ENCODE measurements at places on chromosomes 7 and 10.

GRCh38 chr7:44431091-44431608 is 59.3 kb downstream of the NUDCD3 start:
- DNase-seq: no peak

- no peak for DNase-seq
Observed at GRCh38 chr10:51709324-51709972, 10.1 kb upstream of the CSTF2T start.

GRCh38 chr7:136874393-136875032 is 6.1 kb downstream of the CHRM2 start:
- no peak for DNase-seq

GRCh38 chr7:133052401-133052756 is 29.5 kb downstream of the CHCHD3 start:
- no peak for DNase-seq

GRCh38 chr10:24256619-24257107 is 47.7 kb downstream of the KIAA1217 start:
- no peak for DNase-seq

GRCh38 chr10:32318476-32318896 is 28.5 kb downstream of the EPC1 start:
- DNase-seq: no peak

- DNase-seq: no peak
Observed at GRCh38 chr10:58209669-58210068, 58.0 kb downstream of the IPMK start.

- DNase-seq: no peak
Observed at GRCh38 chr10:6068422-6068821, 6.3 kb upstream of the IL2RA start.

DNA sequence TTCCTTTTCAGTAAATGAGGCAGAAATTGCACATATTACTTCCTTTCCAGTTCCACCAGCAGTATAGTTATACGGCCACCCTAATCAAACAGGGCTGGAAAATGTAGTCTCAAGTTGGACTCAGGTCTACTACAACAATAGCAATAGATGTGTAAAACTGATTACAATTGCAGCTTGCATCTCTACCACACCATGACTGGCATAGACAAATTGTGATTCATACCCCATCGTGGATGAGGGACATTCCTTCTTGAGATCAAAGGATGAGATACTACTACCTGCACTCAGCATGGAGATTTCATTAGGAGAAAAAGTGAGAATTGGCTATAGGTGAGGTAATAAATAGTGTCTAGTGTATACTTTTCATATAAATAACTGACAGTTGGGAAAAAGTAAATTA is 1220.8 kb downstream of the TYW1 start:
- no peak for DNase-seq

- DNase-seq: no peak
Observed at GRCh38 chr7:150736864-150737263, 354 bp upstream of the GIMAP5 start.

GRCh38 chr10:99693933-99694583 is 34.7 kb downstream of the ENTPD7 start:
- DNase-seq: no peak

DNA sequence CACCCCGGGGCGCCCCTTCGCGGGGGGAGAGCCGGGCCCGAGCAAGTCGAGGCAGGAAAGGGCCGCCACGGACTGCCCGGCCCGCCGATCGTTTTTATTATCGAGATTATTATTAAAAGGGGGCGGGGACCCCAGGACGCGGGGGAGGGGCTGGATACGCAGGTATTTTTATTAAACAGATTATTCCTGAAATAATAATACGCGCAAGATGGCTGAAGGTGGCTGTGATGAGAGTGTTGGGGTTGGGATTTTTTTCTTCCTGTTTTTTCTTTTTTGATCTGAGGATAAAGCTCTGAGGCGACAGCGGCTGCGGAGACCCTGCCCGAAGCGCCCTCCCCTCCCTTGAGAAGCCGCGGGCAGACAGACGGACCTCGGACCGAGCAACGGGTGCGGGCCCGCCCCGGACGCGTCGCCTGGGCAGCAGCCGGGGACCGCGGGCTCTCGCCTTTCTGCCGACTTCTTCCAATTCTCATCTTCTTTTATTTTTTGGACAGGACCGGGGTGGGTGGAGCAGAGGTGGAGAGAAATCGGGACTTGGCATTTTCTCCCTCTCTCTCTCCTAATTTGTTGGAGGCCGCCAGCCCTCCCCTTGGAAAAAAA is 1.4 kb upstream of the TRIM8 start:
- DNase-seq: no peak

DNA sequence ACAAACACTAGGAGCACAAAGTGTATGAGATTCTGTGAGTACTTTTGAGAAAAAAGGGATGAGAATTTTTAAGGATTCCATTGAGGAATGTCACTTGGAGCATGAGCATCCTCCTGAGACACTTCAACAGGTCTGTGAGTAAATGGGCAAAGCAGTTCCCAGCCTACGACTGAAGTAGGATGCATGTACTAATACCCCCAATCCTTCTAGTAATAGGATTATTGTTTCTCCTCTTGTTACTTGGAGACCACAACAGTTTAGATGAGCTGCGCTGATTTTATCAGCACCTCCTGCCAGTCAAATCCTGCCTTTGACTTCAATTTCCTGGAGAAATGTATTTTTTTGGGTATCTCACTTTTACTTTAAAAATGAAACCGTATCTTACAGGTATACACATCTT is 820 bp downstream of the BBS9 start:
- DNase-seq: no peak

- DNase-seq: peak; percentile 28
Observed at GRCh38 chr10:69087590-69088470, at the start of gene SRGN. Gene SRGN, plus strand, starts transcription at chr10:69088103. Its CDS starts 55 bp downstream, at chr10:69088158.

- DNase-seq: no peak
Observed at GRCh38 chr10:71725998-71726579, 6.5 kb upstream of the C10orf105 start.

GRCh38 chr10:20372748-20373147 is 524.4 kb downstream of the NEBL start:
- no peak for DNase-seq

DNA sequence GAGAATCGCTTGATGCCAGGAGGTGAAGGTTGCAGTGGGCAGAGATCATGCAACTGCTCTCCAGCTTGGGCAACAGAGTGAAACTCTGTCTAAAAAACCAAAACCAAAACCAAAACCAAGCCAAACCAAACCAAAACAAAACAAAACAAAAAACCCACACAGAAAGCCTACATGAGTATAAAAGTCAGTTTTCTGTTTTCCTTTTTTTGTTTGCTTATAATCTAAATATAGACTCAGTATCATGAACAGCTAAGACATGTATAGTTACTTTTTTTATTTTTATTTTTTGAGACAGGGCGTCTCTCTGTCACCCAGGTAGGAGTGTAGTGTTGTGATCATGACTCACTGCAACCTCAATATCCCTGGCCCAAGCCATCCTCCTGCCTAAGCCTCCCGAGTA is 16.8 kb upstream of the MTPN start:
- DNase-seq: no peak

DNA sequence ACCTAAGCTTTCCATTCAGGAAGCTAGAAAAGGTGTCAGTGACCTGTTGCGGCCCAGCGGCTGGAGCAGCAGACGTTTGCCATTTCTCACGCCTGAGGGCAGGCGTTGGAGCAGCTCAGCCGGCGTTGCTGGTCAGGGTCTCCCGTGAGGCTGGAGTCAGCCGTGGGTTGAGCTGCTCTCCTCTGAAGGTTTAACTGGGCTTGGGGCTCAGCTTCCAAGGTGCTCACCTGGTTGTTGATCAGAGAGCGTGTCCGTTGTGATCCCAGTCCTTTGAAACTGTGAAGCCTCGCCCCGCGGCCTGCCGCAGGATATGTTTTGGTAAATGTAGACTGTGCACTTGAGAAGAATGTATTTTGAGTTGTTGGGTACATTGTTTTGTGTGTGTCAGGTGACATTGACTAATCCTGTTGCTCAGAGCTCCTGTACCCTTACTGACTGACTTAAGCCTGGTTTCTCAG is 20.6 kb upstream of the PWWP2B start:
- DNase-seq: no peak

Measured in anterior cingulate cortex (tissue), 58 donors.